Inflammatory macrophage (primary cell): ENCODE measurements at places on chromosomes 1 and 21.
A peak's percentile ranks its signal among the peaks of the same experiment; 100 is the strongest.

GRCh38 chr1:204461331-204462228 lies 33.0 kb downstream of the PIK3C2B start:
- no peak for DNase-seq

GRCh38 chr1:197170538-197170937 lies 24.1 kb upstream of the ASPM start:
- DNase-seq: no peak

- no peak for DNase-seq
Measured at GRCh38 chr1:95685081-95685480, 451.1 kb downstream of the RWDD3 start.

GRCh38 chr1:246784621-246785493 lies 60.6 kb downstream of the SCCPDH start:
- DNase-seq: peak; percentile 23

DNA sequence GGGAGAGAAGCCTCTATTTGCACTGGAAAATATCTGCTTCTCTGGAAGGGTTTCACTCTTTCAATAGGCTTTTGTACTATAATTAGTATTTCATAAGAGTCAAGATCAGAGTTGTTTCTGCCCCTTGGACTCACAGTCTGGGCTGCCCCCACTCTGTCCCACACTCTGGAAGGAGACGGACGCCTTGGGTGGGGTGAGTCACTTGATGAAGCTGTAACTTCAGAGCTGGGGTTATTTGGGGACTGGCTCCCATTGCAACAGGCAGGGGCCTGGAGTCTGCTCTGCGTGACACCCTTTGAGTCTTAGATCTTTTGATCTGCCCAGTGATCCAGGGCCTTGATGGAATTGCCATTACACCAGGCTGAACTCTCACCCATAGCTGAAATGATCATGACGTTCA lies 4.0 kb upstream of the KCNA10 start:
- peak; percentile 97 for DNase-seq

DNA sequence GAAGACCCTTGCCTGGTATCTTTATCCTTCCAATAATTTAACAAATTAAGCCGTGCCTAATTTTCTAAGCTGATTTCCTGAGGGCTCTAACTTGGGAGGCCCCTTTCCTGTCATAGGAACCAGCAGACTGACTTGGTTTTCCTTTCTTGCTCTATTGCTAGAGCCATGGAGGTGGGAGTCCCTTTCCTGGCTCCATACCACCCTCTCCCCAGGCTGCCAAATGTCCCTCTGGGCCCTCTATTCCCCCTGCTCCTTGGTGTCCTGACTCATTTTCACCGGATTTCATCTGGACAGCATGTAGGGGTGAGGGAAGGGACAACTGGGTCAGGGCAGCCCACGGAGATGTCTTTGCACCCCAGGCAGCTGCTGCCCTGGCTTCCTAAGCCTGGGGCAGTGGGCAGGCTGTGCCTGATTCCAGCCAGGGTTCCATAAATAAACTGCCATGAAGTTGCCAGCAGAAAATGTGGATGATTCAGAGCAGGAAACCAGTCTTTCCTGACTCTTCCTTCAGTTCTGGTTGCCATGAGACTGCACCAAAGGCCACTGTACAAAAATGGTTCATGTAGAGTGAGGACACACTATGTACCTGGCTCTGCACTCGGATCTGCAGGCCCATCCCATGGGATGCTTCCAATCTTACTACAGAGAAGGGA lies 38.0 kb upstream of the SERBP1 start:
- no peak for DNase-seq

DNA sequence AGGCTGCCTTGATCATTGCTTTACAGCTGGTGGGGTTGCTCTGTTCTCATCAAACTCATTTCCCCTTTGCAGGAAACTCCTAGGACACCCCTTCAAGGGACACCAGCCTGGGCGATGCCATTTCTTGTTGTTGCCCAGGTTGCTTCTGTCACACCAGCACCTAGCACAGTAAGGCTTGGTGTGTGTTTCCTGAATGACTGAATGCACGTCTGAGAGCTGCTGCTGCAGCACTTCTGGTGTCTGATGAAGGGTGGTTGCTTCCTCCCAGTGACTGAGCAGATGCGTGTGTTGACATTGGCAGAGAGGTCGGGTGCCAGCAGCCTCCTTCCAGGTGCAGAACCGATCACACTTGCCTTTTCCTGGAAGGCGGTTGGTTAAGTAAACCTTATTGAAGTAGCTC lies 477.4 kb downstream of the CAMTA1 start:
- DNase-seq: no peak

GRCh38 chr1:9538669-9539164 lies 548 bp upstream of the SLC25A33 start:
- no peak for DNase-seq

DNA sequence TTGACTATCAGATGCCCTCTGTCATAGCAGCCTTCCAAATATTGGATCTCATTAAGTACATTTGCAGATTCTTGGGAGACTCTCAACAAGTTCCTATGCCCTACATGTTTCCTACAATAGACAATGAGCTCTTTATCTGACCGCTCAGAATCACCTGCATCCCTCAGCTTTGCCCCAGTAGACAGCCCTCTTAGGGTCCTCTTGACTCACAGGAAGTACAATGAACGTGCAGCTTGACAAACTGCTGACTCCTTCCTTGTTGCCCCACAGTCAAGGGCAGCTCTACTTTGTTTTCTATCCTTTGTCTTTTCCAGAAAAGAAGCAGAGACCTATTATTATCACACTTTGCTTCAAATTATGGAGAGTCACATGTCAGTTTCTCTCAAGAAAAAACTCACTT lies 27.6 kb downstream of the SLC44A5 start:
- DNase-seq: no peak

DNA sequence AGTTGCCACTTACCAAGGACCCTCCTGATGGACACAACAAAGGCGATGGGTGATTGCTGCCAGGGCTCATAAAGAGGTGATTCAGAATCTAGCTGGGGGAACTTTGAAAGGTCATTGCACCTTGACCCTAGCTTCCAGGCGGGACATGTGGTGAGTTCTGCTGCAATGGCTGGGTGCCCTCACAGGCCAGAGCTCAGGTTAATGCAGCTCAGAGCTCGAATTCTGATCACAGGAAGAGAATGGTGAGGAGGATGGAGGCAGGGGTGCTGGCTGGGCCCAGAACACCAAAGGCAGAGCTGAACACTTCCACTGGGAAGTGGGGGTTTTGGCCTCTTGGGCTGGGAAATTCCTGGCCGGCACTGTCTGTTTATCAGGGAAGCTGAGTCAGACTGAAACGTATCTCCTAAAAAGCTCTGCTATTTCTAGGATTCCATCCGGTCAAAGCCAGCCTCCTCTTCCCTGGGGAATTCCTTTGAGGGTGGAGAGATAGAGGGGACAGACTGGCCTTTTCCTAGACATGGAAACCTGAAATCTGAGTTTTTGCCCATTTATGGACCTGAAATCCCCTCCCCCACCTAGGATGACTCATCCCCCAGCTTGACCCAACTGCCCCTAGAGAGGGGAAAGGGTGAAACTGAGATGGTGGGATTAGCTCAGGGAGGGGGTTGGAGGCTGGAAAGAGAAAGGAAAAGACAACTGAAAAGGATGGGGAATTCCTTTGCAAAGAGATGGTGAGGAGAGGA lies 27.2 kb downstream of the NUAK2 start:
- DNase-seq: no peak

GRCh38 chr1:24216276-24217074 lies 29.4 kb upstream of the IFNLR1 start:
- DNase-seq: no peak

DNA sequence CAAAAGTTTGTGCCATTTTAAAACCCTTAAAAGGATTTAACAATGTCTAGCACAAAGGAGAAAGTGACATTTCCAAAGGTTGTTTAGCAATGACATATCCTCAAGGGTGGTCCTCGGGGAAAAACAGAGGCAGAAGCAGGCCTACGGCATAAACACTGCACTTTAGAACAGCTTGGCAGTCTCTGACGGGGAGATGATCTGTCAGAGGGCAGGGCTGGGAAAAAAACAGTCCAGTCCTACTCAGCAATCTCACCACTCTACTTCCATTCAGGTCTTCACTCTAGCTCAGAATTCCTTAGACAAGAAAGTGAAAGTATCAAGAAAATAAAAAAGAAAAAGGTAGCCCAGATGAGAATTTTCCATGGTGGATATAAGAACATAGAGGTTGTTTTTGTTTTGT lies 4.1 kb downstream of the CRYZ start:
- DNase-seq: no peak

DNA sequence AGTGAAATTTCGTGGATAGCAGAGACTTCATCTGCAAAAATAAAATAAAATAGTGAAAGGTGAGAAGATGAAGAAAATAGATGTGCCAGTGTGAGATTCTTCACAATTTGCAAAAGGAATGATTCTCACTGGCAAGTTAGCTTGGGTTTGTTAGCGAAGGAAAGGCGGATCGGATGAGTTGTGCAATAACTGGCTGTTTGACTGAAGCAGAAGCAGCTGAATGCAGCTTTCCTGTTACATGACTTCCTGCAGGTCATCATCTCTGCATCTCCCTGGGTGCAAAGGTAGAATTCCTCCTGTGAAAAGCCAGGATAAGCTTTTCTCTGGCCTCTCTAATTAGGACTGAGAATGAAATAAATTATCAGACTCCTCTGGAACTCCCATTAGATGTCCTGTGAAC lies 263.1 kb upstream of the CHRM3 start:
- DNase-seq: peak; percentile 16

DNA sequence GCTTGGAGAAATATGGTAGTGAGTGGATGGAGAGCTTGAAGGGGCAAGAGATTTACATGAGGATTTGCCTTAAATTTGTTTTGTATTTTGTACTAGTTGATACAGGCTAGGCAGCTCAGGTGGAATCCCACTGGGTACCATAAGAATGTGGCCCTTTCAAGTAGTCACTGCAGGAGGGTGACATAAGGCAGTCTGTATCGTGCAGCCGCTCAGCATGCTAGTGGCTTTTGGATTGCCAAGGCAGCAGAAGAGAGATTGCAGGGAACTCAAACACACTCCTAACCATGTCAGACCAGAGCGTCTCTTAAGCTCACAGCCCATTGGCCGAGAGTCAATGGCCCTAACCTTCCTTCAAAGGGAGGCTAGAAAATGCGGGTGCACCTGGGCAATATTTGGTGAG lies 420.0 kb downstream of the ADGRL2 start:
- no peak for DNase-seq

DNA sequence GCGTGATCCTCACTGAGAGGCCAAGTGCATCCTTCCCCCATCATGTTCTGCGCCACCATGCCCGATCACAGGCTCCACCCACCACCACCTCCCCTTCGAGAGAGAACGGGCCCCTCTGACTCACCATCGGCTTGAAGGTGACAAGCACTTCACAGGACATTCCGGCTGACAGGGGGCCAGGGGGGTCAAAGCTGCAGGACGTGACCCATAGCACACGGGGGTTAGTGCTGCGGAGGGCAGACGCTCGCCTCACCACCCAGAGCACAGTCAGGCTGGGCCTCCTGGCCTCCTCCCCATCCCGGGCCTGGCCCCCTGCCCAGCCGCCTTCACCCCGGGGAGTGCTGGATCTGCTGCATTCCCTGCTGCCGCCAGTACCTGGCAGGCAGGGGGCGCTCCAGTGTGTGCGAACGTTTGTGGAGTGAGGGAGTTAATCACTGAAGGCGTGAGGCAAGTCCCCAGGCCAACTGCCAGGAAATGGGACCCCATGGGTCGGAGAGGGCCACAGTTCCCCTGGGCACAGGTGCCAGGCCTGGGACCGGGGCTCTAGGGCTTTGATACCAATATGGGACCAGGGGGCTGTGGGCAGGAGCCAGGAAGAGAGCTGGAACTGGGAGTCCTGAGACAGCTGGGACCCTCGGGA lies 40.9 kb upstream of the TMEM52 start:
- DNase-seq: peak; percentile 66

- no peak for DNase-seq
Measured at GRCh38 chr1:32447469-32448185, 17.2 kb upstream of the ZBTB8B start.

- no peak for DNase-seq
Measured at GRCh38 chr1:114854693-114855320, at the start of gene SYCP1. SYCP1 (plus strand) TSS chr1:114854863; CDS start chr1:114855465, 602 bp downstream.

DNA sequence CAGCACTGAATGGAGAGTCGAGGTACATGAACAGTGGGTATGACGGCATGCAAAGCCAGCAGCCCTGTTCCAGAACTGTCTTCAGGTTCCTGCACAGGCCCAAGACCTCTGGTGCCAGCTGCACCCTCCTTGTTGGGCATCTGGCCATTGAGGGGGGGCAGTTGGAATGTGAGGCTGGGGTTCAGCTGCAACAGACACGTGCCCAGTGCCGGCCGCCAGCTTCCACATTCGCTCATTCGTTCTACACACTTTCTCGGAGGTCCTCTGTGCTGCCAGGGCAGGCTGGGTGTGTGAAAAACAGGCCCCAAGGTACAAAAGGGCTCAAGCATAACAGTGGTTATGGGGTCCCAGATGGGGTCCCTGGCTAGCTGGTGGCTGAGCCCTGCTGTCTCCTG lies 37.9 kb upstream of the SLC19A1 start:
- no peak for DNase-seq

DNA sequence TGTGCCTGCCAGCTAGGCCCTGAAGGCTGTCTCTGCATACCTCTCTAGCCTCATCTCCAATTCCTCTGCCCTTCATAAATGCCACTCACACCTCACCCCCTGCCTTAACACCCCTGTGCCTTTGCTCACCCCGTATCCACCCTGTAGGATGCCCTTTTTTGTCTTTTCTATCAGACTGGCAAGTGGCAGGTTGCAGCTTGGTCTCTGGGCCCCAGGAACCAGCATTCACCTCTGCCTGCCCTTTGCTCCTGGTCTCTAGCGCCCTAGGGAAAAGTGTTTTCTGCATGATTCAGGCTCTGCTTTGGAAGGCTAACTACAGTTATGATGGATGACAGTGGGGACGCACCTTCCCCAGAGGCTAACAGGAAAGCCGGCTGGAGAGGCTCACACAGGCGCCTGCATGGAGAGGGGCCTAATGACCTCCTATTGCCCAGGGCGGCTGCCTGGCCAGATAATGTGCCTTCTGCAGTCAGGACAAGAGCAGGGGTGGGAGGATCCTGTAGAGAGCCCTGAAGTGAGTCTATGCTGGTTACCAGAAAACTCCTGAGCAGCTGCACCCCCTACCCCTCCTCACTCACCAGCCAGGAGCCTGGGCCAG lies 11.2 kb downstream of the KANK4 start:
- no peak for DNase-seq

GRCh38 chr1:2166695-2167094 lies 27.9 kb downstream of the FAAP20 start:
- DNase-seq: no peak
